ENCODE measurements at places on chromosomes 13 and 19.

DNA sequence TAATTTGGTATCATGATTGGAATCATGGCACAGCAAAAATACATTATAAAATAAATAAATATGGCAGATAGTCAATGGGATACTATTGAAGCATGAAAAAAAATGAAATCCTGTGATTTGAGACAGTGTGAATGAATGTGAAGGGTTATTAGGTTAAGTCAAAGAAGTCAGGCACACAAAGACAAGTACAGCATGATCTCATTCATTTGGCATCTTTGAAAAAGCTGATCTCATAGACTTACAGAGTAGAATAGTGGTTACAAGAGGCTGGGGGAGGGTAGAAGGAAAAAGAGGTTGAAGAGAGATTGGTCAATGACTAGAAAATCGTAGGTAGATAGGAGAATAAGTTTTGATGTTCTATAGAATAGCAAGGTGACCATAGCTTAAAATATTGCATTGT lies 295.1 kb upstream of the SLITRK5 start:
- DNase-seq, result peak; percentile 64

DNA sequence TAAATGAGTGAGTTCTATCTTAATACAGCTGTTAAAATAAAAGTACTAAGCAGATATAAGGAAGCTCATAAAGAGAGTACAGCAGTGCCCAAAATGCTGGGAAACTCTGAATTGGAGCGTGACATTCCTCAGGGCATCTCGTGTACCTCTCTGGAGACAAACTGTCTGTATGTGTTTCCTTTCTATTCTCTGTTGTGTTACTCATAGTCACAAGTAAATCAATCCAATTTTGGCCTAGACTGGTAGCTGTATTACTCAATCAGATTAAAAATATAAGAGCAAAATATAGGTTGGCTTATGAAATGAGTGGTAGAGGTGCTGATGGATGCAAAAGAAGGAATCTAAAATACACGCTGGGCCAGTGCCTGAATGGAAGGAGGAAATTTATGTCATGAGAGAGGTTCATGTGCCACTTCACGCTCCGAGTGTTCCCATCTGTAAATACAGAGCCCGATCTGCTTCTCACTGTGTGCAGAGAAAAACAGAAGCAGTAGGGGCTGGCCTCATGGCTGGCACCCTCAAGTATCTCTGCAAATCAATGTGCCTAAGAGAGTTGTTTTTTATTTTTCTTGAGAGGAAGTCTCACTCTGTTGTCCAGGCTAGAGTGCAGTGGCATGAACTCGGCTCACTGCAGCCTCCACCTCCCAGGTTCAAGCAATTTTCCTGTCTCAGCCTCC lies 58.7 kb upstream of the RGCC start:
- peak; percentile 26 for DNase-seq

GRCh38 chr13:33782631-33783030 lies 35.3 kb upstream of the RFC3 start:
- no peak for DNase-seq

DNA sequence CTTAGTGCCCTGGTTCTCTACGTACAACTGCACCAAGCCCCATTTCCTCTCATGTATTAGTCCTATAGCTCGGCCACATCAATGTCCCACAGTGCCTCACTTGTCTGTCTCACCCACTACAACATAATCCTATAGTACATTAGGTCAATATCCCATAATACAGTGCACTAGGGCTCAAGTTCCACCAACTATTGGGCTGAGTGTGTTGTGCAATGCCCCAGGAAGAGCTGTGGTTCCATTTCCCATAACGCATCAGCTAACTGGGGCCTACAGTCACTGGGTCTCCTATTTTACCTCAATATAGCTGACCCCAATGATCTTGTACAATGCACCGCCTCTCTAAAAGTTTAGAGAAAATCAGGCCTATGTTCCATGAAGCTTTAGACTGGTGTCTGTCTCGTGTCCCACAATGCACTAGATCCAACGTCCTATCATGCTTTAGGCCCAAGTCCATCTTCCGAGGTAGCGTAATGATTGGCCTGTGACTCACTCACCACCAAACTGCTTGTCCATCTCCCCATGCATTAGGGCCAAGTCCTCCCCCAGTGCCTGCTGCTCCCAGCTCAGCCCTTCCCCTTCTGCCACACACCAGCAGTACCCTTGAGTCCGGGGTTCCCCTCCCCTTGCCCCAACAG lies 21.8 kb downstream of the TSKS start:
- peak; percentile 35 for DNase-seq

DNA sequence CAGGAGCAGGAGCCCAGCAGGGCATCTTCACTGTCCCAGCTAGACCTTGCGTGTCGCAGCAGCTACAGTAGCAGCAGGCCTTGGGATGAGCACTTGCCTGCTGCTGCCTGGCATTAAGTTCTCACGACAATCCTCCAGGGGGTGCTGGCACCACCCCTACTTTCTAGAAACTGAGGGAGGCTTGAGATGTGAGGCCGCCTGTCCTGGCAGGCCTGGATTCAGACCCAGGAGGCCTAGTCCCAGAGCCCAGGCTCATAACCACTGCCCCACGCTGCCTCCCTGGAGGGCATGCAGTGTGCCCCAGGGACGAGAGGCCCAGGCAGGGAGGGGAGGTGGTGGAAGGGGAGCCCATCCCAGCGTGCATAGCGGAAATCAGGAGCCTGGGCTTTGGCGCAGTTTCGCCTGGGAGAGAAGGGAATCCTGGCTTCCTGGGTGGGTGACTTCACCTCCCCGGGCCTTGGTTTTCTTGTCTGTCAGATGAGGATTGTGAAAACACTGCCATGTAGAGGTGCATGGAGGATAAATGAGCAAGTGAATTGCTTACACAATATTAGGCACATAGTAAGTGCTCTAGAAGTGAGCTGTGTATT lies 26.1 kb downstream of the PPP5C start:
- no peak for DNase-seq

DNA sequence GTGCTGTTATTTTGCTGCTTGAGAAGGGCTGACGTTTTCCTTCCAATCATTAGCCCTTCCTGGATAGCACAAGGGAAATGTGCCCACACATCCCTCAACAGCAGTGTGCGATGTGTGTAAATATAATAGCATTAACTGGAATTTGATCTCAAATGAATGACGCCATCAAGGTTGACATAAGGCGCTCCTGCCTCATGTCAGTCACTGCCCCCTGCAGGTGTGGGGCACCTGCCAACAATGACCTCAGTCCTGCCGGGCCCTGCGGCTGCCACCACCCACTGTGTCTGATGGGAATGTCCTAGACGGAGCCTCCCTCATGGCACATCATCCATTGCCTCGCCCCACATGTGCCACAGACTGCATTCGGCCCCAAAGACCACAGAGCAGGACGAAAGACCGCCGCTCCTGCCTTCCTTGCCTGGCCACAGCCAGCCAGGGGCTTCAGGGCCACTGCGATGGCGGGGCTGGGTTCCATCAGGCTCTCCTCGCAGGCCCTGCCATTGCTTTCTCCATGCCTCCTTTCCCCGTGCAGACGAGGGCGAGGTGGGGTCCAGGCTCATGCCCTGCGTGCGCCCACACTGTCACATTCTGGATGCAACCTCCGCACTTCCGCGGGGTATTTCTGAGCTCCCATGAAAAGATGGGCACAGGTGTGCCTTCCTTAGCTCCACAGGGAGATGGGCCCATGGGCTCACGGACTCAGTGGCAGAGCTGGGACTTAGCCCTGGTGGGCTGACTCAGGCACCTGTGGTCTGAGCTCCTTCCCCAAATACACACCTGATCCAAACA lies 146.7 kb downstream of the SOX1 start:
- DNase-seq, result no peak

DNA sequence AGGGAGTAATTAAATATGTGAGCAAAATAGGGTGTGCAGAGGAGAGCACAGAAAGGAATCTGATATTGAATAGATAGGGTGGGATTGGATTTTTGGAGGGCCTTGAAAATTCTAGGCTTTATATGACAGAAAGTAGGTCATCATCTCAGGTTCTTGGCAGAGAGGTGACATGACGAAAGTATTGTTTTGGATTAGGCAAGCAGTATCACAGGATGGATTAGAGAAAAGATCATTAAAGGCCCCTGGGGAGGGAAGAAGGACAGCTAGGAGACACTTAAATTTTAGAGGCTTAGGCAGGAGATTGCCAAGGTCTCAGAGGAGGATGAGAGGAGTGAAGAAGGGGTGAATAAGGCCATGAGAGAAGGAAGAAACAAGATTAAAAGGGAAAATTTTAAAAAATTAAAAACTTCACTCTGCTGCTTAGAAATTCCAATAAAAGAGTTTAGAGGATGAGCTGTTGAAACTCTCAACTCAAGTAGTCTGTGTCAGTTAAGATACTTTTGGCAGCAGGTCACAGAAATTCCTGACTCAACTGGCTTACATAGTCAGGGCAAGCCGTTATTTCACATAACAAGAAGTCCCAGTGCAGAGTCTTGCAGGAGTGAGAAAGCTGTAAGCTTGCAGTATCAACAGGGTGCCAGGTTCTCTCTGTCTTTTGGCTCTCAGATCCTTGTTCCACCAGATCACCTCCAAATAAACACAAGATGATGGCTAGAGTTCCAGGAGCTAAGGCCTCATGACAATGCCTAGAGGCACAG lies 8.8 kb downstream of the GPC6 start:
- DNase-seq, result no peak

- peak; percentile 63 for DNase-seq
These were observed 102.9 kb downstream of the FRY start for GRCh38 chr13:32134241-32135055.

- no peak for DNase-seq
These were observed 40.1 kb downstream of the F2RL3 start for GRCh38 chr19:16928916-16929315.

DNA sequence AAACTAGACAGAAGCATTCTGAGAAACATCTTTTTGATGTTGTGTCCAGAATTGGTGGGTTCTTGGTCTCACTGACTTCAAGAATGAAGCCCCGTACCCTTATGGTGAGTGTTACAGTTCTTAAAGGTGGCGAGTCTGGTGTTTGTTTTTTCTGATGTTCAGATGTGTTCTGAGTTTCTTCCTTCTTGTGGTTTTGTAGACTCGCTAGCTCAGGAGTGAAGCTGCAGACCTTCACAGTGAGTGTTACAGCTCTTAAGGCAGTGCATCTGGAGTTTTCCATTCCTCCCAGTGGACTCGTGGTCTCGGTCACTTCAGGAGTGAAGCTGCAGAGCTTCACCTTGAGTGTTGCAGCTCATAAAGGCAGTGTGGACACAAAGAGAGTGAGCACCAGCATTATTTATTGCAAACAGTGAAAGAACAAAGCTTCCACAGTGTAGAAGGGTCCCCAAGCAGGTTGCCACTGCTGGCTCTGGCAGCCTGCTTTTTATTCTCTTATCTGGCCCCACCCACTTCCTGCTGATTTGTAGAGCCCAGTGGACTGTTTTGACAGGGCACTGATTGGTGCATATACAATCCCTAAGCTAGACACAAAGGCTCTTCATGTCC lies 1820.8 kb downstream of the UQCRFS1 start:
- DNase-seq, result no peak

GRCh38 chr19:38891771-38892170 lies 7.6 kb downstream of the SIRT2 start:
- DNase-seq, result no peak

DNA sequence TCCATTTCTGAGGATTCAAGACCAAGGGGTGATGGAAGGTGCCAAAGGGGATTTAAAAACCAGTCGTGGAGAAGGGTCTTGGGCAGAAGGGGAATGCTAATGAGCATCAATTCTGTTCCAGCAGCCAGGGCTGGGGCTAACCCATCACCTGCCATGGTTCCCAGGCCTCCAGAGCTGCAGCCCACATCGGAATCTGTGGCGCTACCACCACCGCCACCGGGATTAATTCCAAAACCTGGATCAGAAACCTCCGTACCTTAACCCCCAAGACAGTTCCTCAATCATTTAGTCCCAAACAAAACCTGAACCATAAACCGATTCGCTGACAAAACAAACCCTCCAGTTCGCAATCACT lies 583 bp downstream of the ZNF615 start:
- no peak for DNase-seq

GRCh38 chr13:26378116-26378515 lies 124.2 kb downstream of the CDK8 start:
- no peak for DNase-seq

GRCh38 chr19:40752257-40752781 lies 1.3 kb downstream of the SNRPA start:
- DNase-seq, result no peak

DNA sequence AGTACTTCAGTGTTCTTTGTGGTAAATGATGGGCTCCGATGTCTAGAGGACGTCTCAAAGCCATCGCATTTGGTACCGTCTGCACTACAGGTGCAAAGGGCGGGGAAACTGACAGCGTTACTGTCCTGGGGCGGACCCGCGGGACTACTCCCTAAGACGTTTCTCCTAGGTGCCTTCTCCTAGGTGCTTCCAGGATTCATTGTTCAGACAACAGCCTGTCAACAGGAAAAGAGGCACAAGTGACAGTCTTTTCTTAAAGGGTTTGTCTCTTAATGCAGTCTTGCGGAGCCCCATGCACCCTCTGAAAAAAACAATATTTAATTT lies 1.4 kb downstream of the SERTM1 start:
- no peak for DNase-seq

GRCh38 chr19:6501740-6502648 lies at the start of gene TUBB4A:
TSS of gene TUBB4A (minus strand) at chr19:6502309. CDS start at chr19:6502212, 97 bp downstream.
- DNase-seq, result no peak

- DNase-seq, result no peak
These were observed 25.6 kb downstream of the LRCH1 start for GRCh38 chr13:46578590-46578975.

DNA sequence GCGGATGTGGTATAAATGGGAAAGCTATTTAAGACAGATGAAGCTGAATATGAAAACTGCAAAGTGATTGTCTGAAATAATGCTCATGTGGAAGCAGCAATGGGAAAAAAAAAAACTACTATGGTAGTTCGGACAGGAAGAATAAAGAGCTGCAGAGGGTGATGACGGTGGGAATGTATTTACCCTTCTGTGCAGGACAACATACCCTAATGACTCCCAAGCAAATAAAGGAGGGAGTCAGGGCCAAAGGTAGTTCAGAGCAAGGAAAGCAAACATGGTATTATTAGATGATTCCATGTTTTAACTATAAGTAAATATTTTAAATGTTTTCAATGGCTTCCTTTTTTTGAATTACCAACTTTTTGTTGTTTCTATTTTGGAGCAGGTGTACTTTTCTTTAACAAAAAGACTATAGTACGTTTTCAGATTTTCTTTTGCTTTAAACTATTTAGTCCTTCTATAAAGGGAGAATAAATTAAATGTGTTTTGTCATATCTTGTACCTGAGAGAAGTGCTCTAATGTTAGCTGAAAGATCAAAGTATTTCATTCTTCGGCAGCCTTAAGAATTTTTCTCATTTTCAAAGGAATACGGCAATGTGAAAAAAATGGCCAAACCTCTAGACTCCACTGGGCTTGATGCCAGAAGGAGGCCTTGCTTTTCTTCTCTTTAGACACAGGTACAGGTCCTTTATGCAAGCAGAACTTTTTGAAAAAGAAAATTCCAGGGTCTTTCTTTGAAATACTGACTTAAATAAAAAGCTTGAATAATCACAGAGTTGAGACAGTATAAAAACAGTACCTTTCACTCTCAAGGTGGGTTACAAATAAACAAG lies 67.8 kb upstream of the ZDHHC20 start:
- DNase-seq, result no peak

GRCh38 chr19:4709440-4710280 lies 14.0 kb downstream of the DPP9 start:
- DNase-seq, result no peak

GRCh38 chr19:41156207-41156606 lies 36.8 kb upstream of the CYP2S1 start:
- peak; percentile 17 for DNase-seq

All from ELR (cell line).